Fibroblast of skin of back (primary cell): ENCODE measurements at places on chromosomes 2 and 18.

- no peak for DNase-seq
These were observed 503.6 kb downstream of the ARHGAP15 start for GRCh38 chr2:143632751-143633374.

DNA sequence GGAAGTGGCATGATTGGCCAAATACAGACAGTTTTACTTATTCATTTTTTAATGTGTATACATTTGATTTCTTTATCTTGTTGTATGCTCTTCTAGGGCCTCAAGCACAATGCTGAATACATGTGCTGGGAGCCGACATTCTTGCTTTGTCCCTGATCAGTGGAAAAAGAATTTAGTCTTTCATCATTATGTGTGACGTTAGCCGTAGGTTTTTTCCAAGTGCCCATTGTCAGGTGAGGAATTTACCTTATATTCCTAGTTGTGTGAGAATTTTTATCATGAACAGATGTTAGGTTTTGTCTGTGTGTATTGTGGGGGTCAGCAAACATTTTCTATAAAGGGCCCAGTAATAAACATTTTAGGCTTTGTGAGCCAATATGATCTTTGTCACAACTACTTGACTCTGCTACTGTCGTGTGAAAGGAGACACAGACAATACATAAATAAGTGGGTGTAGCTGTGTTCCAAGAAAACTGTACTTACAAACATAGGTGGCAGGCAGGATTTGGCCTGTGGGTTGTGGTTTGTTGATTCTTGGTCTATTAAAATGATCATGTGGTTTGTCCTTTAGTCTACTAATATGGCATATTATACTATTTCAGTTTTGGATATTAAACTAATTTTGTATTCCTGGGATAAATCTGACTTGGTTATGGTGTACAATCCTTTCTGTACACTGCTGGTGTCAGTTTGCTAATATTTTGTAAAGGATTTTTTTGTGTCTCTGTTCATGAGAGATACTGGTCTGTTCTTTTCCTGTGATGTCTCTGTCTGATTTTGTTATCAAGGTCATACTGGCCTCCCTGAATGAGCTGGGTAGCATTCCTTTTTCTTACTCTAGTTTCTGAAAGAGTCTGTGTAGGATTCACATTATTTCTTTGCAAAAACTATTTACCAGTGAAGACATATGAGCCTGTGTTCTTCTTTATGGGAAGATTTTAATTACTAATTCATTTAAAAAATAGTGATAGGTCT, 132.2 kb upstream of the SMAD7 start:
- no peak for DNase-seq

DNA sequence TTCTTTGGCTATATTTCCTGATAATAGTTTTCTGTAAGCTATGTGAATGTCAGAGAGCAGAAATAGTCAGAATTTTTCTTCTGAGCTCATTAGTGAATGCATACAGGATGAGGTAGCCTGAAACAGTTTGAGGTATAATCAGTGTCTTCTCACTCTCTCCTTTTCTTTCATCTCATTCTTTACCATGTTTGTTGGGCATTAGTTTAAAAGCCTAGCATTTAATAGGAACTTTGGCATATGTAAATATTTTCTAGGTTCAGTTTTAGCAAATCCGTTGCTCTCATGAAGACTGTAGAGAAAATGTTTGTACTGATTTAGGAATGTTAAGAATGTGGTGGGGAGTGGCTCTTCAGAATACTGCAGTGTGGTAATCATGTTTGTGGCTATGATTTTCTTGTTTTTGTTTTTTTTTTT, 119.4 kb downstream of the PARD3B start:
- DNase-seq, result peak; percentile 80

- DNase-seq, result no peak
These were observed 62.8 kb downstream of the BOD1L2 start for GRCh38 chr18:57209713-57210106.

GRCh38 chr2:172433144-172433543, 5.8 kb downstream of the ITGA6 start:
- no peak for DNase-seq

GRCh38 chr2:12430407-12431133, 286.2 kb upstream of the TRIB2 start:
- no peak for DNase-seq

GRCh38 chr2:43212931-43213330, 13.5 kb downstream of the ZFP36L2 start:
- no peak for DNase-seq

- no peak for DNase-seq
These were observed 48.6 kb downstream of the PUM2 start for GRCh38 chr2:20302019-20302418.

GRCh38 chr2:77862120-77862519, 339.9 kb upstream of the LRRTM4 start:
- DNase-seq, result no peak

DNA sequence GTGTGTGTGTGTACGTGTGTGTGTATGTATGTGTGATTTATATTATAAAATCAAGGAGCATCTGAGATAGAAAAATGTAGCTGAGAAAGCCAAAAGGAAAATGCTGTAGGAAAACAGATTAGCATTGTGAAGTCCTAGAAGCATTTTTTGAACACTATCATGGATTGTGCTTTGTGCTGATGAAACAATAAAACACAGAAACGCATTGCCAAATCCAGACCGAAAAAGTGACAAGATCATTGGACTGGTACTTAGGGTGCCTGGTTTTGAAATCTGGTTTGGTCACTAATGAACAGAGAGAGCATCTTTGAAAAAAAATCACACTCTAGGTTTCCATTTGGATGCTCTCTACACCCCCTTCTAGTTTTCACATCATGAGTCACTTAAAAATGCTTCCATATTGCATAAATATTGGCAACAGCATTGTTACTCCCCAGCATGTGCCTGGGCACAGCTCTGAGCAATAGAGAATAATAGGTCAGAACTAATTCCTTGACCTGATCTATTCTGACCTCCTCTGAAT, 214.6 kb upstream of the LRRTM1 start:
- DNase-seq, result no peak

- no peak for DNase-seq
These were observed 65.4 kb upstream of the ACAA2 start for GRCh38 chr18:49878567-49879270.

- no peak for DNase-seq
These were observed 21.1 kb downstream of the ARHGAP15 start for GRCh38 chr2:143150287-143150686.

DNA sequence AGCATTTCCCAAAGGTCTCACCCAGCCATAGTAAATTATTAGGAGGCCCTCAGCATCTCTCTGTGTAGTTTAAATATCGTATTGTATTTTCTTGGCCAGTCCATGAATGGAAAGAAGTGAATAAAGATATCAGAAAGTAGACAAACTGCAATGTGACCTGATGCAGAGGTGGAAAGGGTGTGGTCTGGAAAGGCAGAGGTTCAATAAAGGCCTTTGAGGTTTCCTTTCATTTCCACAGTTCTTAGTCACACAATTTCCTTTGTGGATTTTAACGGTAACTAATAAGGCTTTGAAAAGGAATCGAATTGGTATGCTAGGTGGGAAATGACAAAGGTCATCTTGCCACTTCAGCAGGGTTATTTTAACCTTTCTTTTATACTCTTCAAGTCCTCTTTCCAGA, 20.1 kb upstream of the WIPF1 start:
- DNase-seq, result no peak

- peak; percentile 62 for DNase-seq
These were observed 30.8 kb downstream of the FBXO48 start for GRCh38 chr2:68436270-68436669.

DNA sequence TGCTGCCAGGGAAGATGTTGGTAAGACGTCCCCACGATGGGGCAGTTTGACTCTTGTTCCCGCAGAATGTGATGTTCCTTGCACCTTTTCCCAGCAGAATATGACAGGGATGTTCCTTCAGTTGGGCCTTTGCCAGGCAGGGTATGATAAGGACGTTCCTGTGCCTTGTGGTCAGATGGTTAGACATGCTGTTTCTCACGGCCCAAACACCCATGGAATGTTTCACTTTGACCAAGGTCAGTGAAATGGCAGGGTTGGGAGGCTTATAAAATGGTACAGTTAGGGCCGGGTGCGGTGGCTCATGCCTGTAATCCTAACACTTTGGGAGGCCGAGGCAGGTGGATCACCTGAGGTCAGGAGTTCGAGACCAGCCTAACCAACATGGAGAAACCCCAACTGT, 40.3 kb upstream of the YPEL5 start:
- DNase-seq, result peak; percentile 77

DNA sequence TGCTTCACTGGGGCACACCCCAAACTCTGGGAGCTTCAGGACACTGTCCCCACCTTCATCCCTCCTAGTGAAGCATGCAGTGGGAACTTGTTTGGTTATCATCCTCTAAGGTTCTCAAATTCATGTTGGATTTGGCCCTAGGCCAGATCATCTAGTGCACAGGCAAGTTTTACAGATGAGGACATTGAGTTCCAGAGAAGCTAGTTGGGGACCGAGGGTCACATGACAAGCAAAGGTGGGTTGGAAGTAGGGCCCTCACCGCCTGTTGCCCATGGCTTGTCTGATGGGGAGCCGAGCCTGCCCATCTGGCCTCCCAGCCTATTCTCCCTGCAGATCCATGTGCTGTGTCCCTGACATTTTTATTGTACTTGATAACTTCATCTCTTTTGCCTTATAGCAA, 2.8 kb downstream of the PRKCE start:
- DNase-seq, result peak; percentile 19

DNA sequence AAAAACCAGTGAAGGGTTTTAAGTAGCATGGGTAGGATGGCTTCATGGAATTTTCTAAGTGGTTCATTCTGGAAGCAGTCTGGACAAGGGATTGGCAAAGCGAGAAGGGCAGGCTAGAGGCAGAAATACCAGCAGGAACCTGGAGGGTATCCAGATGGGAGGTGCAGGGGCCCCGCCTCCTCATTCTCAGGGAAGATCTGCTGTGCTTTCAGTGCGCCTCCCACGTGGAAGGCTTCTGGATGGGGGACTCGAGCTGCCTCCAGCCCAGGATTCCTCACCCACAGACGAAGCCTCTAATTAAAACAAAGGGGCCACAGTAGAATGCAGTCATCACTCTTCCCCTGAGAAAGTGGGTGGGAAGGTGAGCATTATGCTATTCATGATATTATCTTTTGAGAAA, 79.8 kb downstream of the VSNL1 start:
- peak; percentile 49 for DNase-seq

DNA sequence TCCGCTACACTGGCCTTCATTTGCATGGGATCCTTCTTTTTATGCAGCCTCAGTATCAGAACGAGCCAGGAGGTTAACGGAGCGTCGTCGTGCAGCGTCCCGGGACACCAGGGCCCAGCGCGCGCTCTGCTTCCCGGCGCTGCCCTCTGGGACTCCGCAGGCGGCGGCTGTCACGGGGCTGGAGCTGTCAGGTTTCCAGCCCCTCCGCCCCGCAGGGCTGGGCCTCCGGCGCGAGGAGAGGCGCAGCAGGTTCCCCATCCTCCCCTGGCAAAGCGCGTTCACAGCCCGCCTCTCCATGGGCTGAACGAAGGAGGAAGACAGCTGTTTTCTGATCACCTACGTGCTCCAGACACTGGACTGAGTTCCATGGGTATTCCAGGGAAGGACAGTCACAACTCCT, 12.5 kb upstream of the PAX8 start:
- DNase-seq, result no peak

DNA sequence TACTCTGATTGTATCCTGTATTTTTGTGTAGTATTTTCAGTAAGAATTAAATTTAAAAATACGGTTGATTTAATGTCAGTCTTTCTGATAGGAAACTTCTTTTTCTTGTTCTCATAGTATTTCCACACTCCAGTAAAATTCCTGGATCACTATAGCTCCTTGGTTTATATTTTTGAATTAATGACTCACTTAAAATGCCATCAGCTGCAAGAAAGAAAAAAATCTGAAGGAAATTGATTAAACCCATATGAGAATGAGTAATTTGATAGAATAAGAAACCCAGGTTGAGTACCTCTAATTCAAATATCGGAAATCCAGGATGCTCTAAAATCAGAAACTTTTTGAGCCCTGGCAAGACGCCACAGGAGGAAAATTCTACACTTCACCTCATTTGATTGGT, 186.8 kb upstream of the RND3 start:
- peak; percentile 57 for DNase-seq

DNA sequence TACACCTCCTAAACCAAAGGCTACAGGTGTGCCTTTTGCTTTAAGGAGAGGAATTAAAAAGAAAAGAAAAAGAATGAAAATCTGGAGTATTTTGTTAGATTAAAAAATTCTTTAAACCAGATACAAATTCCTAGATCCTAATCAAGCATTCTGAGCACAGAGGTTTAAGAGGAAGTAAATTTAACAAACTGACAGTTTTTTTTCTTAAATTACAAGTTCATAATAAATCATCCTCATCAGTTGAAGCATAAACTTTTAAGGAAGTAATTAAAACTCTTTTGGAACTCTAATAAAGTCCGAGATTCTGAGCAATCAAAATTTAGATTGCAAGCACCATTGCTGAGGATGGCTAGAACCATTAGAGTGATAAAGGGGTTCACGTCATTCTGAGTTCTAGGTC, 75.1 kb downstream of the POLE4 start:
- DNase-seq, result no peak
